Fibroblast of pulmonary artery (primary cell): ENCODE measurements at places on chromosomes 2 and 18.

- no peak for DNase-seq
Measured at GRCh38 chr2:69505710-69506109, 68.5 kb upstream of the NFU1 start.

DNA sequence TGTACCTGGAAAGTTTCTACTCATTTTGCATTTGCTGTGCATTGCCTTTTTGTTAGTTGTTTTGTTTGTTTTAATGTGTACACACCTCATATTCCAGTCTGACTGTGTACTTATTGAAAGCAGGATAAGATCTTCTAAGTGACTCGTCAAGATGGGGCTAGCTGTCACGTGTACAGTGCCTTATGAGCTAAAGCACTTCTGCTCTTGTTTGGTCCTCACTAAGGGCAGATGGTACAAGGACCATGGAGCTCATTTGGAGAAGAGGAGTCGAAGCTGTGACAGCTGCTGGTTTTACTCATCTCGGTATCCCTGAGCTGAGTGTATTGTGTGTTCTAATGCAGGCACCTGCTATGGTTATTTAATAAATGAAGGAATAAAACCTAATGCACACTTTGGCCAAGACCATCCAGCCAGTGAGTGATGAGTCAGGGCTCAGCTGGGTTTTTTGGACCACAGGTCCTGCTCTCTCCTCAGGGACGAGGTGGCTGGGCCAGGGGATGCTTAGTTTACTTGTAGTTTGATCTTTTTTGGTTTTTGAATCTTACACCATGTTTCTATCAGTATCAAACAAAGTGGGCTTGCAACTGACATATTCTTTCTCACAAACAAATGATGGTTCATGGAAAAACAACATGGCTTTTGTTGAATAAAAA lies 152.5 kb upstream of the APCDD1 start:
- no peak for DNase-seq

- DNase-seq: no peak
Measured at GRCh38 chr2:202624133-202624532, 10.6 kb upstream of the FAM117B start.

GRCh38 chr2:205571360-205571959 lies 110.8 kb upstream of the NRP2 start:
- no peak for DNase-seq

- DNase-seq: no peak
Measured at GRCh38 chr2:81196933-81197628, 892.5 kb upstream of the LRRTM1 start.

- DNase-seq: peak; percentile 69
Measured at GRCh38 chr2:156333951-156334495, 1.5 kb upstream of the NR4A2 start.

DNA sequence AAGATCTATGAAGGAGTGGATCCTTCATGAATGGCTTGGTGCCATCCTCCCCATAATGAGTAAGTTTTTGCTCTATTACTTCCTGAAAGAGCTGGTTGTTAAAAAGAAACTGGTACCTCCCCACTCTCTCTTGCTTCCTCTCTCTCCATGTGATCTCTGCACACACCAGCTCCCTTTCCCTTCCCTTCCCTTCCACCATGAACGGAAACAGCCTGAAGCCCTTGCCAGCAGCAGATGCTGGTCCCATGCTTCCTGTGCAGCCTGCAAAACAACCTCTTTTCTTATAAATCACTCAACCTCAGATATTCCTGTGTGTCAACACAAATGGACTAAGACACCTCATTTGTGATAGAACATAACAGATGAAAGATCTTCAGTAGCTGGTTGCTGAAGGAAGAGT lies 303.5 kb upstream of the ACVR2A start:
- no peak for DNase-seq

- no peak for DNase-seq
Measured at GRCh38 chr2:191474464-191474863, 203.5 kb upstream of the NABP1 start.

DNA sequence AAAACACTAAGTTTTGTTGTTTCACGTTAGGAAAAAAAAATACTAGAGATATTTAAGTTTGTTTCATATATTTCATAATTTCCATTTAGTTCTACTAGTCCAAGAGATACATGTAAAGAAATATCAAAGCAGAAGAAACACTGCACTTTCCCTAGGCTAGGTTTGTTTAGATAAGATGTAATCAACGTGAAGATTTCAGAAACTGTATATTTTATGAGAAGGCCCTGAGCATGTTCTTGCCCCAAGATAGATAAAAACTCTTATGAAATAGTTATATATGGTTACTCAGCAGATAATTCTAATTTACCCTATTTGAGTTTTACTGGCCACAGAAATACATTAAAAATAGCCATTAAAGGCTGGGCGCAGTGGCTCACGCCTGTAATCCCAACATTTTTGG lies 143.6 kb upstream of the CBLN2 start:
- DNase-seq: no peak

DNA sequence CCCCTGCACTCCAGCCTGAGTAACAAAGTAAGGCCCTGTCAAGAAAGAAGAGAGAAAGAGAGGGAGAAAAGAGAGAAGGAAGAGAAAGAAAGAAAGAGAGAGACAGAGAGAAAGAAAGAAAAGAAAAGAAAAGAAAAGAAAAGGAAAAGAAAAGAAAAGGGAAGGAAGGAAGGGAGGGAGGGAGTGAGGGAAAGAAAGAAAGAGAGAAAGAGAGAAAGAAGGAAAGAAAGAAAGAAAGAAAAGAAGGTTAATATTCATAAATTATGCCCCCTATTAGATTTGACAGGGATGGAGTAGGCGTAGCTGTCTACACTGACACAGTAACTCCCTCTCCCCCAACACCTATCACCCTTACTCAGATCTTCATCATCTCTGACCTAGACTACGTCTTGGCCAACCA lies 202.3 kb downstream of the SP3 start:
- DNase-seq: no peak

GRCh38 chr2:73250872-73251846 lies 17.1 kb downstream of the CCT7 start:
- DNase-seq: no peak

DNA sequence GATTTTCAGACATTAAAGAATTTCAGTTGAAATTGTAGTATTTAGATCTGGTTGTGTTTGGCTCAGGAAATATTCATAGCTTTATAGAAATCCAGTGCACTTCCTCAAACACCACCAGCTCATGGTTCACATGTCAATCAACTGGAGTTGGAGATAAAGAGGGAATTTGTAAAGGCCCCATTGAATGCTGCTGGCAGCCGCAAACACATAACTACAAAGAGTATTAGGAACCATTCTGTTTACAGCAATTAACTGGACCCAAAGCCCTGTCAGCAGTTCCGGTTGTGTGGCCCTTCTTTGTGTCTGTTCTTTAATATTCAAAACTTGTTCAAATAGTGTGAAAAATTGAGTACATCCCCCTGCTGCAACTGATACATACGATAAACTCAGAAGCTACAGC lies 107.4 kb upstream of the LRRTM4 start:
- no peak for DNase-seq

DNA sequence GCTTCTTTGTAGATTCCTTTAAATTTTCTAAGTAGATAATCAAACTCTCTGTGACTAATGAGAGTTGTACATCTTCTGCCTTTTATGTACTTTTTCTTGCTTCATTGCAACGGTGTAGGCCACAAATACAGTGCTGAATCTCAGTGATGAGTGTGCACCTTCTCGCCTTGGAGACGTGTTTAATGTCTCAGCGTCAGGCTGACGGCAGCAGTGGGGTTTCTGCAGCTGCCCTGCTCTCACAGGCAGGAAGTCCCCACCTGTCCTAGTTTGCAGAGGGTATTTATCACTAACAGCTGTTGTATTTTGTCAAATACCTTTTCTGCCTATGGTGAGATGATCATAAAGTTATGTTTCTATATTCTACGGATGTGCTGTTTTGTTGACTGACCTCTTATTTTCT lies 13.3 kb downstream of the AGXT start:
- DNase-seq: no peak

- DNase-seq: peak; percentile 14
Measured at GRCh38 chr18:76339246-76339620, 155.8 kb downstream of the ZNF516 start.

GRCh38 chr2:205706769-205707381 lies 24.6 kb downstream of the NRP2 start:
- peak; percentile 90 for DNase-seq

DNA sequence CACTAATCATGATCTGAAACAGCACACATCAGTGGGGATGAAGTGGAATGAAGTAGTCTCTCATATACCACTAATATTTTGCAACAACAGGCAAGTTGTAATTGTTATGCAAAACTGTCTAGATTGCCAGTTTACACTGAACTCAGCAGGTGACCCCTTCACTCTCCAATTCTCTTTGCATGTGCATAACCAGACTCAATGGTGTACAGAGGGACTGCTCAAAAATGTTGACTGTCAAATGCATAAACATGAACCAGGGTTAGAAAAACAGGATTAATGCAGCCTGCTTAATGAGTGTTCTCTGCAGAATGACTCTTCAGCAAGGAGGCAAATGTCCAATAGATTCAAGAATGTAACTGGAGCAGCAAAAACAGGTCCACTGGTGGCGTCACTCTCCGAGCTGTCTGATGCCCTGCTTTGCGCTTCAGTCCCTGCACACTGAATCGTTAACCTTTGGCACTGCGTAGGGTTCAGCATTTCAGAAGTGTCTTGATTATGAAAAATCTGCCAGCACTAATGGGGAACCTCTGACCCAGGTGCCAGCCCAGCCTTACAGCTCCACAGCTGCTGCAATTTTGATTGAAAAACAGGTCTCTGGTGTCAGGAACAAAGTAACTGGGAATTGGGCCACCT lies 209.3 kb downstream of the TDRD15 start:
- no peak for DNase-seq

- no peak for DNase-seq
Measured at GRCh38 chr2:170713543-170714380, 1.4 kb upstream of the SP5 start.

- DNase-seq: no peak
Measured at GRCh38 chr2:140734992-140735391, 1395.8 kb downstream of the LRP1B start.

DNA sequence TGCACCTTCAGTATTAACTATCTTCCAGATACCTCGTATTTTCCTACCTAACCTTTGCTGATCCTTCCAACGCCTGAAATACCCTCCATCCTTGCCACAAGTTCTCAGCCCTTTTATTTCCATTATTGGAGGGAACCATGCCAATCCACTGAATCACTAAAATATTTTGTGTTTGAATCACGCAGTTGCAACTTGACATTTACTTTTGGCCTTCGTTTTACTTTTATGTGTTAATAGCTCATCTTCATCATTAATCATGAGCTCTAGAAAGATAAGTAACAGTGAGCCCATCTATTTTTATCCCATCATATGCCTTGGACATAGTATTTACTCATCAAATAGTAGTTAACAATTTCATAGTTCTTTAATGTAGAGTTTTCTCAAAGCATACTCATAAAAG lies 463.2 kb downstream of the THSD7B start:
- DNase-seq: peak; percentile 10

DNA sequence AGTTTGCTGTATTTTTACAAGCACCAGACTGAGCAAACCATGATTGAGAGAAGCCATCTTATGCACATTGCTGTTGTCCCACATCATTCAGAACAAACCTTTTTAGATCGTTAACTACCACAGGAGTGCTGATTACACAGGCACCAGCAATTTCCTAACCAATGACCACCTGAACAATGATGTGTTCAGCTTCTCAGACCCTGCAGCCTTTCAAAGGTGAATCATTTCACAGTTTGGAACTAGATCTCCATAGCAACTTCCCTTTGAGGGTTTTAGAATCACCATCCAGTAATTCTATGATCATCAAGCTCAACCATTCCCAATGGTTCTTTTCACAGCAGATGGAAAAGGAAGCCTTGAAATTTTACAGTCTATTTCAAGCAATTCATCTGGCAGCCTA lies 71.4 kb downstream of the OLA1 start:
- no peak for DNase-seq

DNA sequence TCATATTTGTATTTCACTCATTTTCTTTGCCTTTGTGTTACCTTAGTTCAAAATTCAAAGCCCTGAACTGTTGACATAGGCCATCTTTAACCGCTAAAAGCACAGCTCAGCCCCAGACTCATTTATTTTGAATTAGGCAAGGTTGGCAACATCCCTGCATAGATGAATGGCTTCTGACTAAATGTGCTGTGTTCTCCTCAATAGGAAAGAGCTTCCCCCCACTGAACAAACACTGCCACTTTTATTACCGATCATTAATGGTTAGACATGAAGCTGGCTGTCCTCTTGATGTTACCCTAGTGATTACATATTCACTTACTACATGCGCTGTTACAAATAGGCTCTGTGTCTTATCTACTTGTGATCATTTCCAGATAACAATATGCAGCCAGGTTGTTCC lies 170.7 kb downstream of the ADCYAP1 start:
- DNase-seq: no peak

- no peak for DNase-seq
Measured at GRCh38 chr2:236600892-236601291, 31.3 kb downstream of the ACKR3 start.

DNA sequence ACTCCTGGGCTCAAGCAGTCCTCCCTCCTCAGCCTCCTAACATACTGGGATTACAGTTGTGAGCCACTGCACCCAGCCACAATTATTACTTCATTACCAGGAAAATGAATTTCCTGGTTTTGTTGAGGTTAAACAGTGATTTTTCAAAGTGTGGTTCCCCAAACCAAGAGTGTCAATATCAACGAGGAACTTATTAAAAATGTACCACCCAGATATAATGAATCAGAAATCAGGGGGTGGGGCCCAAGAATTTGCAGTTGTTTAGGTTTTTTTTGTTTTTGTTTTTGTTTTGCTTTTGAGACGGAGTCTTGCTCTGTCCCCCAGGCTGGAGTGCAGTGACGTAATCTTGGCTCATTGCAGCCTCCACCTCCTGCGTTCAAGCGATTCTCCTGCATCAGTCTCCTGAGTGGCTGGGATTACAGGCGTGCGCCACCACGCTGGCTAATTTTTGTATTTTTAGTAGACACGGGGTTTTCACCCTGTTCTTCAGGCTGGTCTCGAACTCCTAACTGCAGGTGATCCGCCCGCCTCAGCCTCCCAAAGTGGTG lies 94.1 kb downstream of the WDSUB1 start:
- DNase-seq: no peak

GRCh38 chr2:69518841-69519240 lies 81.6 kb upstream of the NFU1 start:
- DNase-seq: no peak

GRCh38 chr2:158204741-158205165 lies 103.1 kb downstream of the UPP2 start:
- peak; percentile 11 for DNase-seq

- no peak for DNase-seq
Measured at GRCh38 chr2:227127201-227127600, 36.8 kb downstream of the COL4A4 start.

GRCh38 chr18:46333431-46334135 lies 229.4 kb downstream of the HAUS1 start:
- no peak for DNase-seq

DNA sequence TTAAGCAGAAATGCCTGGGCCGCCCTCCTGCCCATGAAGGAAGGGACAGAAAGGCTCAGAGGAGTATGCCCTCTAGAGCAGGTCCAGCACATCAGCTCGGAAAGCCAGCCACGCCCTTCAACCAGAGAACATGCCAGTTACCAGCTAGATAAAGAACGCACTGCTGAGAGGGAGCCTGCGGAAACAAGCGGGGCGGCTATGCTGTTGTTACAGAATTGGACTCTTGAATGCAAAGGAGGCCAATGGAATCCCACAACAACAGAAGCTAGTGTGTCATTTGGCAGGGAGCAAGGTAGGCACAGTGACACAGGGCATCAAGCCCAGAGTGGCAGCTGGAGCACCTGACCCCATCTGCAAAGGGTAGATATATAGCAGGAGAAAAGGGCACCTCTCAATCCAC lies 242.9 kb upstream of the ID2 start:
- no peak for DNase-seq
